ENCODE measurements at places on chromosomes 2 and 18.

- no peak for DNase-seq
These were observed 89.0 kb downstream of the ZNF532 start for GRCh38 chr18:58953627-58954026.

GRCh38 chr2:7497178-7497577 lies 580.0 kb downstream of the RNF144A start:
- DNase-seq, result no peak

- DNase-seq, result peak; percentile 34
These were observed at the start of gene CFLAR for GRCh38 chr2:201116115-201116958. TSS of gene CFLAR (plus strand) at chr2:201116164. CDS start at chr2:201129866, 13,702 bp downstream.

- DNase-seq, result peak; percentile 40
These were observed 114.1 kb upstream of the NDUFV2 start for GRCh38 chr18:8988260-8988871.

GRCh38 chr18:45890606-45891005 lies 65.1 kb downstream of the SIGLEC15 start:
- DNase-seq, result no peak

- no peak for DNase-seq
These were observed 414 bp downstream of the SFTPB start for GRCh38 chr2:85667561-85668008.

GRCh38 chr2:239371726-239372686 lies 28.8 kb downstream of the HDAC4 start:
- no peak for DNase-seq

DNA sequence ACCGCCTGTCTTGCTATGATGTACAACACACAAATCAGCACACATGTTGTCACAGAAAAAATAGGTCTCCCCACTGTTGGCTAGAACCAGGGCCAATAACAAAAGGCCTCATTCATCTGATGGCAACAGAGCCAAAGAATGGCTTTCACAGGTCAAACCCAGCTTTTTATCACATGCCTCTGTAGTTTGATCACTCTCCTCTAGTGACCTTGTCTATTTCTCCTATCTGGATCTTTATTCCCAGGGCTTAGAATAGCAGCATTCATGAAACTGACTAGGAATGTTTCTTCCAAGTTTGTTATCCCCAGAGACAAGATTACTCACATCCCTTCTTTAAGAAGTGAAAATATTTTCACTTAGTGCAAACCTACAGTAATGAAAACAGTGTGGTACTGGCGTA lies 285.8 kb upstream of the GYPC start:
- DNase-seq, result no peak

- no peak for DNase-seq
These were observed 62.7 kb downstream of the TRAPPC12 start for GRCh38 chr2:3442185-3442584.

DNA sequence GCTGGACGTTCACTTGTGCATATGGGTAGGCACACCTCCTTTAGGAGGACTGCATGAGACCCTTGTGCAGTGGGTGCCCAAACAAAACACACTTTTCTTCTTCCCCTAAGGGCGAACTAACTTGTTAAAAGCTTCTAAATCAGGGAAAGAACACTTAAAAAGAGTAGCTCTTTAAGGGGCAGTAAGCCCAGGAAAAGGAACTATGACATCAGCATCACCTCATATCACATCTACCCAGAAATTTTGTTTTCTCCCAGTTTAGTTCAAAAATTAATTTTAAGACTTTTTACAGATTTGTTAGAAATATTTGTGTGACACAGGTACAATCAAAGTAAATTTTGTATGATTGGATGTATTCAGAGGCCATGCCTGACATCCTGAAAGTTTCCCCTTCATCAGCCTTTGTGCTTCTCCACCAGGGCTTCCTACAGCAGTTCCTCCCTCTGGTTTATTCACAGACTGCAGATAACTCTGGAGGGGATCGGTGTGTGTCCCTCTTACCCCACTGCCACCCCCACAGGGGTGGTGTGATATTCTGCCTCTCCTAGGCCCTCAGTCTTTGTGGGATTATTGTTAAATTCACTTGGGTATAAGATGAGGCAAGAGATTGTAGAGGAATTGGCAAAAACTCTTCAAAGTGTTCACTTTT lies 27.6 kb downstream of the BCL2L11 start:
- no peak for DNase-seq

GRCh38 chr2:51534166-51534565 lies 502.2 kb upstream of the NRXN1 start:
- DNase-seq, result no peak

GRCh38 chr2:169513926-169514325 lies 4.4 kb downstream of the KLHL41 start:
- no peak for DNase-seq

GRCh38 chr2:118062048-118062447 lies 26.2 kb upstream of the INSIG2 start:
- DNase-seq, result no peak

- DNase-seq, result no peak
These were observed 60.0 kb upstream of the AGAP1 start for GRCh38 chr2:235433860-235434259.
